ENCODE measurements at places on chromosomes 4 and X.
A peak's percentile ranks its signal among the peaks of the same experiment; 100 is the strongest.

GRCh38 chrX:53073115-53073586 lies 9.0 kb upstream of the TSPYL2 start:
- no peak for DNase-seq

GRCh38 chr4:119748853-119749252 lies 120.2 kb upstream of the PDE5A start:
- DNase-seq, result no peak

- DNase-seq, result no peak
Observed at GRCh38 chrX:132810964-132811712, 147.3 kb downstream of the HS6ST2 start.

DNA sequence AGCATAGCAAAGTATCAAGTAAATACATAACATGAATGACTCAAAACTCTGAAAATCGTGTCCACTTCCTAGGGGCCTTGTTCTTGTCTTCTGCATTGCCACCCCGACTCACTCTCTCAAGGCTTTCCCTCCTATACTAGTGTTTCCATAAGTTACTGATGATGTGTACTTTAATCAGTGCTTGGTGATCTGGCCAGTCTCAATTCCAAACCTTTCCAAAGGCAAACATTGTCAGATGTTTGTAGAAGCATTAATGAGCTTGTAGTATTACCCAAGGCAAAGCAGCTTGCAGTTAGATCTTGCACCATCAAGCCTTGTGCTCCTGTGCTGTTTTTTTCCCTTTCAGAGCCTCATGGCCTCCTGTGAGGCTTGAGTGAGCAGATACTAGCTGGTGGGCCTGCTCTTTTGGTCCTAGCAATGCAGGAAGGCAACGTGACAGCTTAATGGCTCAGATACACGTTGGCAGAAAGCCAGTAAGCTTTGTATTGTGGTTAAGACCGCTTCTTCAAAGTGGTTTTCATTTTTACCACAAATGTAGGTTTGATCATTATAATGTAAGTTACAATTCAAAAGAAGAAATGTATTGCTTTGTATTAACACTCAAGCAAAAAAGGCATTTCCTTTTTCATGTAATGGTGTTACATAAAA lies 51.8 kb downstream of the RBPJ start:
- peak; percentile 48 for DNase-seq

- no peak for DNase-seq
Observed at GRCh38 chrX:33032700-33033099, 178.6 kb downstream of the DMD start.

DNA sequence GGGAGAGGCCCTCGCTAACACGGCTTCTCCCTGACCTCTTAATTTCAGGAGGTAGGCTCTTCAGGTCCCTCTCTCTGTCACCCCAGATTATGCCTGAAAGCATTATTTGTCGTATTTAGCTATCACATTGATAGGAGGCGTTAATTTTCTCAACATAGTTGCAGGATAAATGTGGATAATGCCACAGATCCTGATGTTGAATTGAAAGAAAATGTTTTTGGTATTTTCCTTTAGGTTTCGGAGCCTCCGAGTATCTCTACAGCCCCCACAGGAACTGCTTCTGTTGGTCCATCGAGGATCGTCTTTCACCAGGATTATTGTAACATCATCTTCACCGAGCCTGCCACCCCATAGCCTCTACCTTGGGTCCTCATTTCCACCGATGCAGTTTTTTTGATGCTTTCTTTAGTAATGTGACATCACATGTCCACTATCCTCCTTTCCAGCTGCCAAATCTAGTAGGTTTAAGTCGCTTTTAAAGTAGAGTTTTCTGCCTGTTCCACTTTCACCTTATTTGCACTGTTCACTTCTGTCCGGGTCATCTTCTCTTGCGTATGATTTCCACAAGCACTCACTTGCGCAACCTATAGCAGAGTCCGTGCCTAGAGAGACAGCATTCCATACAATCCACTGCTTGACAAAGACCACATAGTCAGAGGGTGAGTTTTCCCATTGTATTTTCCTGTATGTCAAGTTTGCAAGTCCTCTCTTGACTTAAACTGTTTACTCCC lies 665 bp downstream of the TIGD2 start:
- DNase-seq, result no peak

DNA sequence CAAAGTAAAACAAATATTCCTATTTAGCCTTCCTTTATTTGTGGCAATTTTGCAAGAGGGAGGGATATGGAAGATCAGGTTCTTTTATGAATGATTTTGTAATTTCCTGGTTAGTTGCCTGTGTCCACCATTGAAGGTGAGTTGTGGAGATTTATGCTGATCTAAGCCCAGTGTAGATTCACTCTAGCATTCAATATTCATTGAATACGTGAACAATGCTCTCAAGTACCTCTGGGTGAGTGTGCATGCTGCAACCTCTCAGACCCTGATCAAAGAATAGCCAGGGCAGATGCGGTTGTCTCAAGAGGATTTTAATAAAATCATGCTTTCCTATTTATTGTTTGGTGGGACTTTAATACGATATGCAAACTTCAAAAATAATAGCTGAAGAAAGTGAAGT lies 628.4 kb downstream of the SPRY1 start:
- no peak for DNase-seq

DNA sequence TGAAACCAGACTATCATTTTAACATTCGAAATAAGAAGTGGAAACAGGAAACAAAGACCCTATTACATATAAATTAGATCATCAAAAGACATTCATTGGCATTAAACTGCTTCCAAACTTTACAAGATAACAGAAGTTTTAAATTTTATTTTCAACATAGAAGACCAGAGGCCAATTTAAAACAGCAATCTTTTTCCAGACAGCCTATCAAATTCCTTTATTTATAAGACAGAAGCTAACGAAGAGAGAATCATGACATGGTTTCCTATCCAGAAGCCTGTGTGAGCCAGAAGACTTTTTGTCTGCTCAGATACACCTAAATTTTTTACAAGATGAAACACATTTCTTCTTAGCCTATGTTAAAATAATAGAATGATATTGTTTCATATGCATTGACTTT lies 291.9 kb downstream of the PPP3CA start:
- DNase-seq, result no peak

DNA sequence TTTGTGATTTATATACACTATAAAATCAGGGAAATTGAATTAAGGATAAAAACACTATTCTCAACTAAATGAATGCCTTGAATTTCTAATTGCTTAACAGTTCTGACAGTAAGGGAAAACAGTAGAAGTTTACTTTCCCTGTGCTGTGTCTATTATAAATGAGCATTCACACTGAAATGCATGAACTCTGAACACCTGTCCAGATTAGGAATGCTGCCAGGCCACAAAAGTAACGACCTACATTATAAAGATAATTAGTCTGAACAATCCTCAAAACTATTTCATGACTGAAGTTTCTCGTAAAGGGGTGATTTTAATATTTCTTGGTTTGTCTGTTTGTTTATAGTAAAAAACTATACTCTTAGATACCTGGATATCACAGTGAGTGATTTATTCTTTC lies 2.0 kb downstream of the NDST3 start:
- DNase-seq, result no peak

- no peak for DNase-seq
Observed at GRCh38 chr4:79334341-79334740, 8.5 kb upstream of the NAA11 start.

- DNase-seq, result no peak
Observed at GRCh38 chrX:13719192-13719856, 15.1 kb downstream of the TRAPPC2 start.

DNA sequence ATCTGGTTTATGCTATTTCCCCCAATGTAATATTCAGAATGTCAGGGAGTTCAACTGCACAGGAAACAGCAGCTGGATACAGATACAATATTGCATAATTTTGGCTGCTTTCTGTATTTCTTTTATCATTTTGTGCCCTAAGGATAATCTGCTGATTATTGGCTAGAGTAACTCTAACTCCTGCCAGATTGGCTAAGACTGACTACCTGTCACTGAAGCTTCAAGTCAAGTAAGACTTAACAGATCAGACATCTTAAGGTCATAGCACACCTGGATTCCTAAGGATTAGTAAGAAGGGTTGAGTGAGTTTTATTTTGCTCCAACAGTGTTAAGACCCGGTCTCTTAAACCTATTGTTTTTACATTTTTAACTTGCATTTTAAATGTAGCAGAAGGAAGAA lies 136.8 kb downstream of the KLF8 start:
- DNase-seq, result no peak

DNA sequence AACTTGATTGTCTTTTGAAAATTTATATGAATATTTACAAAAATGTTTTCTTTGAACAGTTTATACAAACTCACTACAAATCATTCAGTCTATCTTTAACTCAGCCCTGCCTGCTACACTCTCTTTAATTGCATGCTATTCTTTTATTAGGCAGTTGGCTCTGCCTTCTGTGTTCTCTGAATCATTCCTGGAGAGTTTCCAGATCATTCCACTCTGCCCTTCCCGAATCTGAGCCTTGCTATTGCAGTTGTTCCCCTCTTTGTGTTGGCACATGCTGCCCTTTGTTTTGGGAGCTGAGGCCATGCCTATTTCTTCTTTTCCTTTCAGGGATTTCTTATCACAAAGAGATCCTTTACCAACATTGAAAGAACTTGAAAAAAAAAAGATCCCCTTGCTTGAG lies 8.7 kb upstream of the TECRL start:
- DNase-seq, result no peak

DNA sequence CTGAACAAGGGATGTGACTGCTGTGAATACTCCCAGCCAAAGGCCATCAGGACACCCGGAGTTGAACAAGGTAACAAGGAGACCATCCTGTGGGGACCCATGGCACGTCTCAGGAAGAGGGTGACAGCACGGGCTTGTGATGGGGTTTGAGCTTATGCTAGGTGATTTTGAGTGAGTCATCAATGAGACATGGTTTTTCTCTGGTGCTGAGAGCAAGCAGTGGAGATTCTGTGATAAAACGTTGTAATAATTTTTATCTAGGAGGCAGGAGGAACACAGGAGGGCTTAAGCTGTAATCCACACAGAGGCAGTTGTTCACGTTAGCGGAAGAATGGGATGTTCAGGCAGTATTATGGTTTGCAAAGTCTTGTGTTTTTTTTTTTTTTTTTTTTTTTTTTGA lies 36.0 kb downstream of the TRIML1 start:
- no peak for DNase-seq

- no peak for DNase-seq
Observed at GRCh38 chr4:129113919-129114318, 18.0 kb downstream of the C4orf33 start.

DNA sequence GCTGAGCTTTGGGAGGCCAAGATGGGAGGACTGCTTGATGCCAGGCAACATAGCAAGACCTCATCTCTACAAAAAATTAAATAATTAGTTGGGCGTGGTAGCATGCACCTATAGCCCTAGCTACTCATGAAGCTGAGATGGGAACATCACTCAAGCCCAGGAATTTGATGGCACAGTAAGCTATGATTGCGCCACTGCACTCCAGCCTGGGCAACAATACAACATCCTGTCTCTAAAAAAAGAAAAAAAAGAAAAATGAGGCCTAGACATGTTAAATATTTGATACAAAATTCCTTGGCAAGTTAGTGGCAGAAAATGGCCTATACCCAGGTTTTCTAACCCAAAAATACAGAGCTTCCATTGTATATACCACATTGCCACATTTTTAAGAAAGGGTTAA lies 88.1 kb upstream of the MAB21L2 start:
- DNase-seq, result no peak

DNA sequence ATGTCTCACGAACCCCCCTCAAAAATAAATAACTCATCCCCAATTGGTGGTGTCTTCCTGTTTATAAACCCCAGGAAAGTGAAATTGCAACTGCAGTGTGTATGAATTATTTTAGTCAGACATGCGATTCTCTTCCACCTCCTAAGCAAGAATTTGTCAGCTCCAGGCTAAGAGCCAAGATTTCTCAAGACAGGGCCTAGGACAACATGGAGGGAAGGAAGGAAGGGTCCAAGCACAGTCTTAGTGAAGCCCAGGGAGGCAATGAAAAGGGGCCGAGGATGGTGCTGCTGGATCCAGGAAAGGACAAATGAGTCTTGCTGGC lies 20.0 kb downstream of the SH3KBP1 start:
- DNase-seq, result no peak

DNA sequence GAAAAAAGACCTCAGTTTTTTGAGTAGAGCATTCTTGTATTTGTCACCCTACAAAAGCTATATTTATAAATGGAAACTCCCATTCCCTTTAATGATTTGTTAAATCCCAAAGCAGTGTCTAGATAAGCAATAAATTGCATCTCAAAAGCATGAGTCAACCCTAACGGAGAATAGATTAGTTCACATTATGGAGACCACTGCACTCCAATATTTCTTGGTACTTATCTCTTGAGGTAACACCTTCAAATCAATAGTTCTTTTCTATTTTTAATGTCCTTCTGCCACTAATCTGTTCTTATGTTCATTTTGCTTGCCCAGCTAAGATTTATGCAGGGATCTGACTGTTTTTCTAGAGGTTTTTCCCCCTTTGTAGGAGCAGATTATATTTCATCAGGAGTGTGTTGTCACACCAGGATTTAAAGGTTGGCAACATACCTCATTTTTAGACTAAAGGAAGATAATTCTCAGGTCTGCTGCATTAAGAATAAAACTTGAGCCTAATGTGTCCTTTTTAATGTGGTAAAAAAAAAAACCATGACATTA lies 91.4 kb upstream of the ADGRG2 start:
- DNase-seq, result no peak

DNA sequence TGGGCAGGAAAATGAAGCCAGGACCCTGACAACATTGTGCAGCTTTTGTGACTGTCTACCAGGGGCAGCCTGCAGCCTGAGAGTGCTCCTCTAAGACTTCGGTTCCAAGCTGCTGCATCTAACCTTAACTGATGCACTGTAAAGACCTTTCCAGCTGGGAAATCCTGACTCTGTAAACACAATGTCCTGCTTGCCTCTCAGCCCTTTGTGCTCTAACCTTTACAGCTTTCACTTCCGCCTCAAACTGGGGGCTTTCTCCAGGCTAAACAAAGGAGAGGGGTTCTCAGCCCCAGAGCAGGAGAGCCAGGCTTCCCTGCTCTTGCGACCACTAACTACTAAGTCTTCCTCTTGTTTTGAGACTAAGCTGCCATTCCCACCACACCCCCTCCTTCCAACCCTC lies 19.3 kb upstream of the RASL11B start:
- no peak for DNase-seq

- peak; percentile 28 for DNase-seq
Observed at GRCh38 chr4:122602277-122603142, 18.4 kb downstream of the IL21 start.

DNA sequence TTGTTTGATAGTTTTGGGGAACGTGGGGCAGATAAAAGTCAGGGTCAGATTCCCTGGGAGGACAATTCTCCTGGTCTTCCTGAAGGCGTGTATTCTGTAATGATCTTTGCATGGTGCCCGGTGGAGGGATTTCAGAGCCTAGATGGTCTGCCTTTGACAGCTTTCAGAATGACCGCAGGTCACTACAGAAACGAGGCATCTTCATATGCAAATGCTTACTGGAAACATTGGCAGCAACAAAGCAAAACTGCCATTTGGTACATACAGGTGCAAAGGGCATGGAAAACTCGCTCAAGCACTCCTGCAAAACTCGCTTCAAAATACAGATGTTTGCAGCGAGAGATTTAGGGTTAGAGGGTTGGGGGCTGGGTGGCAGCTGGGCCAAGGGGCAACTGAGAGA lies 8.8 kb downstream of the C4orf50 start:
- no peak for DNase-seq

DNA sequence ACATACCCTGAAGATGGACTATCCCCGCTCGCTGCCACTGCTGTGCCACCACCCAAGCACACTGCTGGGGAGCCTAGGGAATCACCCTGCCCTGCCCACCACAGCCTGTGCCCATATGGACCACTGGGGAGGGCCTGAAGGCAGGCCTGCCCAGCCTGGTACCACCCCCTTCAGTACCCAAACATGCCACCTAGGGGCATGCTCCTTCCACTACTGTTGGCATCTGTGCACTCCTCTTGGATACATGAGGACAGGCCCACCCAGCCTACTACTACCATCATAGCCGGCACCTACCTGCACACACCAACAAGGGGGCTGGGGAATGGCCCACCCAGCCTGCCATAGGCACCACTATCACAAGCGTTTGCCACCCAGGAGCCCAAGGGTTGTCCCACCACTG lies 30.1 kb upstream of the PRDX4 start:
- DNase-seq, result peak; percentile 24
